CD14-positive monocyte (primary cell): ENCODE measurements at places on chromosomes 7 and 10.
A peak's percentile ranks its signal among the peaks of the same experiment; 100 is the strongest.

DNA sequence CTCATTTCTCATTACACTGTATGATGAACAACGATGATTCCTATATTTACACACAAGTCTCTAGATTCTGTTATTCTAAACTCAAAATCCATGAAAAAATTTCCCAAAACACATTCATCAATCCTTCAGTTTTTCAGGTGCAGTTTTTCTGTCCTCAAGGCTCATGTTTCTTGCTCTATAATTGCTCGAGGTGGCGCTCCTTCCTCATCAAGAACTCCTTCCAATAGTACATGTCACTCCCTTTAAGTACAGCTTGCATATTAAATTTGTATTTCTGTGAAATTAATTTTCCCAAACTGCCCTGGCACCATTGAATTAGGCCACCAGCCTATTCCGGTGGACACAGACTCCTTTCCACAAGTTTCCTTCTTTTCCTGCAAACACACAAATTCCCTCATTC, 188.7 kb upstream of the MINDY3 start:
- DNase-seq: no peak

DNA sequence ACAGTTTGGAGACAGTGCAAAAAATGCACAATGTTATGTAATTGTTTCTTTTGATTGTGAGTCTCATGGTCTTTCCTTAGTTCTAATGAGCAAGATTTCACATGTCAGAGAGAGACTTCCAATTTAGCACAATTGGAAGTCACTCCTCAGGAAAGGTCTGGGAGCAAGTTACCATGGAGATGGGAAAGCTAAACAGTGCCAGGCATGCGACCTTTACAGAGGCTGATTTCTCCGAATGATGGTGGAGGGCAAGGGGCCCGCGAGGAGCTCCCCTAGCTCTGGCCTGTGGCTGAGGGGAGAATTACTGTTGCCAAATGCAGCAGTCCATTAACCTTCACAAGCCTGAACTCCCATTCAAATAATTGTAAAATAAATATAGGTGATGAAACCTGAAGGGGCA, 59.3 kb downstream of the CDCA7L start:
- no peak for DNase-seq

DNA sequence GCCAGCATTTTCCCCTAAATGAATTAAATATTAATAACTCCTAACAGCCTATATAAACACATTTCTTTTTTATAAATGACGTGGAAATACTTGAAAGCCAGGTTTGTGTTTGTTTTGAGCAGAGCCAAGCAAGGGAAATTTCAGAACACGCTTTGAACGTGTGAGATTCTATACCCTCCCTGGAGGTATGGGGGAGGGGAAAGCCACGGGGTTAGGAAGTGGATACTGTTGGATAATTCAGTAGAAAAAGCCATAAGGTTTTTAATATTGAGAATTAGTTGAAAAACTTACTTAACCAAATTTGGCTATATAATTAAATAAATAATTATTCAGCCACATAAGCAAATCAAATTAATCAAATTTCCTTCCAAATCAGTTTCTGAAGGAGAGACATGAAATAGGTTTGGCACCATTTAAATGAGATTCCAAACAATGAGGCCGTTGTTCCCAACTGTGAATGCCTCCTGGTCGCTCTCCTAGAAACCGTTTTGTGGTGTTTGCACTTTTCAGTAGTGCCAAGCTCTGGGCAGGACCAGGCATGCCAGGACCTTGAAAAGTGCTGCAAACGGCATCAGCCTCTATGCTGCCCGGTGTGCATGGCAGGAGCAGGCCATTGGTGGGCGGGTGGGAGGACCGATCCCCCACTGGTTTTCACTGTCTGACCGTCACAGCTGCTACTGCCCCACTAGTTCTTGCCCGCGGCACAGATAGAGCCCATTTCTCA, 88.1 kb downstream of the SEPTIN14 start:
- DNase-seq: no peak

DNA sequence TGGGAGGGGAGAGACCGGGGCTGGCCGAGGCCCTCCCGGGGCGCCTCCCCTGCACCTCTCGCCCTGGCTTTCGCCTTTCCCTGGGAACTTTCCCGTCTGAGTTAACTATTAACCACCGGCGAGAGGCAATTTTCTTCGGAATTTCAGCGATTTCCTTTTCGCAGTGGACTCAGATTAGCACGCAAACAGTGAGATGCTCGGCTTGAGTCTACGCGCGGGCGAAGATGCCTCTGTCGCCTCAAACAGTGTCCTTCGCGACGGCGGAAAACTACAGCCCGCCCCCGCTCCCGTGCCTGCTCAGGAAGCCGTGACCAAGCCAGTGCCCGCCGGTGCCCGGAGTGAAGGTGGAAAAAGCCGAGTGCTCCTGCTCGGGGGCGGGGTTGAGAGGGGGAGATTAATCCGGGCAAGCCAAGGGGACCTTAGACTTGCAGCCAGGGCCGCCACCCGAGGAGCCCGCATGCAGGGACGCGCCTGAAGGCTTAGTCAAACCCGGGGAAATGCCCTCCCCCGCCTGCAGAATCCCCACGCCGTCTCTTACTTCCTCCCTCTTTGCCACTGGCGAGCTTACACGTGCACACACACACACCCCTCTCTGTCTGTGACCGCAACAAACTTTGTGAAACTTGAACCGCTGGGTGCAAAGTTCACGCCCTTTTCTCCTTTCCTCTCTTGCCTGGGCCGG, 14.5 kb upstream of the PAX2 start:
- DNase-seq: peak; percentile 42

- DNase-seq: no peak
Measured at GRCh38 chr7:116242178-116242577, 31.8 kb downstream of the TES start.

DNA sequence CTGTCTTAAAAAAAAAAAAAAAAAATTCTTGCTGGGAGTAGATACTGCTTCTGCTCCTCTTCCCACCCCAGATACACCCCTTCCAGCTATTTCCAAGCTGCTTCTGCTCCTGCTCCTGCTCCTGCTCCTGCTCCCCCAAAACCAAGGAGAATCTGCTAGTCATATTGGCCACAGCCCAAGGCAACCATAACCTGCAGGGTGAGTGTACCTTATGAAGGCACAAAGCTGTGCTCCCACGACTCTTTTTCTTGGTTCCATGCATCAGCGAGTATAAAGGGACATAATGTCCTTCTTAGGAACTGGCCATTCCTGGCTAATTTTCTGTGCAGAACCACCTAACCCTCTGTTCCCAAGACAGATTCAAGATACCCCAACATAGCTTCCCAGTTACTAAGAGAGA, 129.5 kb upstream of the CDK1 start:
- DNase-seq: no peak

DNA sequence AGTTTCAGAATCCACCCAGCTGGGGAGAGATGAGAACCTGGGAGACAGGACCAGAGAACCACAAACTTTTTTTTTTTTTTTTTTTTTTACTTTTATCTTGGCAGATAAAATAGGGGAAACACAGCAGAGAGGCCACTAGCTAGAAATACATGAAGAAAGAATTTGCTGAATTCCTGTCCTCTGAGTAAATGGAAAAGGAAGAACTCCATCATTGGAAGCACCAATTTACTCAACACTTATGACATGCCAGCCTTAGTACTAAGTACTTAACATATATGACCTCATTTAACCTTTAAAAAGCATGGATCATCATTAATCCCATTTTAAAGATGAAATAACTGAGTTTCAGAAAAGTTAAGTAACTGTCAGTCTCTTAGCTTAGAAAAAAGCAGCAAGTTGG, 343.0 kb upstream of the NPSR1 start:
- no peak for DNase-seq

- DNase-seq: no peak
Measured at GRCh38 chr7:102860351-102860811, 52.4 kb upstream of the LRRC17 start.

DNA sequence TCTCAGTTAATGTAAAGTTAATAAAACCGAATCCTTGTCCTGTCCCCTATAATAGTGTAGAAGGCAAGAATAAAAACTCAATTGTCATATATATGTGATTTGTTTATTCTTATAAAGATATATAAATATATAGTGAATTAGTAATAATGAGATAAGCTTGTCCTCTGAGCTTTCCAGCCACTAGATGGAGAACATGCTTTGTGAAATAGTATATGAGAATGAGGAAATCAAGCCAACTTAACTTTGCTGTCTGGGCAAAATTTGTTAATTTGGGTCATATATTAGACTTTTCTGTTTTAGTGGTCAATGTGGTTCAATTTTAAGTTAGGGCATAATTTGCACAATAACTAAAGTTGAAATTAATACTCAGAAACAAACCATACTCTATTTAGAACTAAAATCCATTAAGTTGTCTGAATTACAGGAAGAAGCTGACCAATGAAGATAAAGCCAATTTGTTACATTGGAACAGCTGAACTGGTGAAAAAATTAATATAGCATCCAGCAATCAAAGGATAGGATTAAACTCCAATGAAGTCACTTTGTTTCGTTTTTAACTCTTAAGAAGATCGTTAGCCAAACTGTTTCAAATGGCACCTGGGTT, 595.0 kb downstream of the ARL4A start:
- DNase-seq: no peak
